ENCODE measurements at places on chromosomes 1 and 21.

DNA sequence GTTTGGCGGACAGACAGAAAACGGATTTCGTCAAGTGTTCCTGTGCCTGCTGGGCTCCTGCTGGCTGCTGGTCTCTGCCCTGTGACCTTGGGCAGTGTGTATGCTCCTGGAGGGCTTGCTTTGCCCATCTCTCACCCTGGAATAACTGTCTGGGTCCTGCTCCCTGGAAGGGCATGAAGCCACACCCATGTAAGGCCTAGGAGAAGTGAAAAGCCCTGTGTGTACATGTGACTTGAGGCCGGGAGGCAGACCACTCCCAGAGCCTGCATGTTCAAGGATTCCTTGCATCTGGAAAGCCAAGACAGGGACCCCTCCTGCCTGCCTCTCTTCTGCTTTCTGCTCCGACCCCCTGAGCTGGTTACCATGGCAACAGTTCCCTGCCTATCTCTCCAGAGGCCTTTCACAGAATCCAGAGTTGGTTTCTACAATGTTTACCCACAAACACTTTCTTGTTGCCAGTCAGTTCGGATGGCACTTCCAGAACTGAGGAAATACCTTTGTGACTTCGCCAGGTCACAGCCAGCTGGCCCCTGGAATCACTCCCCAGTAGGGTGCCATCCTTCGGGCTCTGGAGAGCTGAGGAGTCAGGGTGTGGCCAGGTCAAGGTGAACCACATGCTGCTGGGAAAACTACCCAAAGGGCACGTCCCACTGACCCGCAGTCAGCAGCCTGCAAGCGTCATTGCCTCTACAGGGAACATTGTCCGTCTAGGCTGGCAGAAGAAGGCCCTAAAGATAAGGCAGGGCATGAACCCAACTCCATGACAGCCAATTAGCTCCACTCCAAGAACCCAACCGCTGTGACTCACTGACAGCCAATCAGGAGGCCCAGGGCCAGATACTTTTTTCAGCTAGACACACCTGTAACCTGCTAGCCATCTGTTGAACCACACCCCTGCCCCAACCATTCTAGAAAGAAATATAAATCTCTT is 14.7 kb upstream of the GPR37L1 start:
- DNase-seq = no peak

- no peak for DNase-seq
Measured at GRCh38 chr1:39668111-39668510, 3.8 kb downstream of the NT5C1A start.

GRCh38 chr1:40997096-40997495 is 17.6 kb downstream of the CTPS1 start:
- DNase-seq = no peak

GRCh38 chr21:17651526-17651925 is 38.8 kb upstream of the BTG3 start:
- no peak for DNase-seq

DNA sequence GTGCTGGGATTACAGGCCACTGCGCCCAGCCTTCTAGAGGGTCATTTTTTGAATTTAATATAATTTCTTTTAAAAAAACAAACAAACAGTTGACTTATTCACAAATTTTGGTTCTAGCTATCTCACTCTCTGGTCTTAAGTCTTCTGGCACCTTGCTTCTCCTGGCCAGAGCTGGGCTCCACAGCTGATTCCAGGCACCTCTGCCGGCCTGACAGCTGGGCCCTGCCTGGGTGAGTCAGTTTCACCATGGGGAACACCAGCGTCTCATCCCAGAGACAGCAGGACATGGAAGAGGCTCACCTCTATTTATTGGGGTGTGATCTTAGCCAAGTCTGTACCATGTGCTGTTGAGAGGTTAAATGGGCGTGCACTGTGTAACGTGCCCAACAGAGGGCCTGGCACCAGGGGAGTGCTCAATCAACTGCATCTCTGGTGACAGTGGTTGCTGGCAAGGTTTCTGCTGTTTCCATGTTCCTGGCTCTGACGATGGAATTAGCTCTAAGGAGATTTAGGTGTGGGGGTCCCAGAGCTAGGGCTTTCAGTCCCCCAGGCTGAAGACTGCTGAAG is 956 bp downstream of the CPLANE2 start:
- peak; percentile 41 for DNase-seq

- DNase-seq = no peak
Measured at GRCh38 chr1:201785291-201785690, 43.7 kb upstream of the IPO9 start.

GRCh38 chr1:55443175-55443915 is 228.2 kb upstream of the USP24 start:
- no peak for DNase-seq

GRCh38 chr1:40783001-40783905 is at the start of gene KCNQ4:
Gene KCNQ4 (plus strand): TSS chr1:40783787. CDS start chr1:40784094, 307 bp downstream.
- no peak for DNase-seq
